ENCODE measurements at places on chromosomes 3 and 15. TPM values are rescaled to one million over a fixed set of nuclear protein-coding genes. Genes with fewer than 3 reads are reported as not detected.

Gene RBM15B
- 28.2 TPM for total RNA-seq

Gene SLC22A14
- total RNA-seq: 0.23 TPM

Gene SAXO2
- 0.68 TPM for total RNA-seq

Gene FAM43A
- 2.9 TPM for total RNA-seq

Gene GOLGA8S
- 0.07 TPM for total RNA-seq

Gene GABRA5
- not detected for total RNA-seq

Data from T-helper 17 cell (primary cell).